Amniotic stem cell (primary cell): ENCODE measurements at places on chromosomes 7 and 10.
A peak's percentile ranks its signal among the peaks of the same experiment; 100 is the strongest.

GRCh38 chr10:110873951-110874350 lies 2.2 kb downstream of the PDCD4 start:
- DNase-seq, result no peak

DNA sequence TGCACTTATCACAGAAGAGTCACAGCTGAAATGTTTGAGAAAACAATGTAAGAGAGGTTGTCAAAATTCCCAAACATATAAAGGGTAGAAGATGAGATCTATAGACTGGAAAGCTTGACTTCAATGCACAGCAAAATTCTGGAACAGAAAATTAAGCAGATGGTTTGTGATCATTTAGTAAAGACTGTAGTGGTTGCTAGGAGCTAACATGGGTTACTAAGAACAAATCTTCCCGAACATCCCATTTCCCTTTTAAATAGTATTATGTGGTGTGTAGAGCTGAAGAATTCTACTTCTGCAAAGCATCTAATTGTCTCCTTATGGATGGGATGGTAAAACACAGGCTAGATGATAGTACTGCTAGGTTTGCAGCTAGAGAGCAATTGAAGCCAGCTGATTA lies 312.3 kb downstream of the CAMK1D start:
- no peak for DNase-seq

- no peak for DNase-seq
These were observed 106.9 kb upstream of the GPR26 start for GRCh38 chr10:123559066-123559822.

DNA sequence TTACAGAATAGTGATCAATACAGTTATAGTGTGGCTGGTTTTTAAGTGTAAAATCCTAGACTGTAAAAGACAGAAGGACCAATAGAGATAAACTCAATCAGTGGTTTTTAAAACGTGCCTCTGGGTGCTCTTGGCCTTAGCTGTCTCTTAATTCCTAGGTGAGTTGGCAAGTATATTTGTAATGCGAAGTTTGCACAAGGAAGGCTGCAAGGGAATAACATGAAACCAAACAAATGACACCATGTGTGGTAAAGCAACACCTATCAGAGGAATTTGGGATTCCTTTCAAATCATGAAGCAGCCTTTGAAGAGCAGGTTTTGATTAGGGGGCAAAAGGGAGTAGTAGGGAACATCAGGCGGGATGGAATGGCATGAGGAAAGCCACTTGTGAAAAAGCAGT lies 284.6 kb downstream of the INHBA start:
- no peak for DNase-seq

- DNase-seq, result no peak
These were observed 101.4 kb downstream of the ANK3 start for GRCh38 chr10:60288256-60288655.

GRCh38 chr7:16078076-16078952 lies 343.0 kb downstream of the CRPPA start:
- DNase-seq, result peak; percentile 52

DNA sequence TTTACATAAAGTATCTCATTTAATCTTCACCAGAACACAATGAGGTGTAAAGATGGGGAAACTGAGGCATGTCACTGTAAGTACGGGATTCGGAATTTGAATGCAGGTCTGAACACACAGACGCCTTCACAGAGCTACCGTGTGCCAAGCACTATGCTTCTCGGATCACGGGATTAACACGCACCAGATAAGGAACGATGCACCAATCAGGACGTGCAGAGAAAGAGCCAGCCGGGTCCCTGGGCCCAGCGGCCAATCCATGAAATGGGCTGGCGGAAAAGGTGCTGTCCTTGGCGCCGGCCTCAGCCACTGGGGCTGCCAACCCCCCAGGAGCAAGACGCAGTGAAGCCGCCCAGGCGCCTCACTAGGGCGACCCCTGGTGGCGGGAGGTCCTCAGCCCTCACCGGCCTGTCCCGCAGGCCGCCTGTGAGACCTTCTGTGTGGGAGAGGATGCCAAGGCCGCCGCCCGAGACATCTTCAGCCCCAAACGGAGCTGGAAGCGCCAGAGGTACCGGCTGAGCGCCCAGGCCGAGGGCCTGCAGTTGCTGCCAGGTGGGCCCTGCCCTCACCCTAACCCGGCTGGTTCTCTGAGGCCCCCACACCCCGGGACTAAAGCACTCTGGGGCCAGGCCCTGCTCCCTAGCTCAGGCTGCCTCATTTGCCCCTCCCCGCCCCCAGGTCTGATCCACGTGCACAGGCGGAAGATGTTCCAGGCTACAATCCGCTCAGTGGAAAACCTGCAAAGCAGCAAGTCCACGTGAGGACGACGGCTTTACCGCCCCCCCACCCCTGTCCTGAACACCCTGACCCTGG lies 15.6 kb downstream of the ATG9B start:
- DNase-seq, result no peak

GRCh38 chr10:55263327-55263726 lies 462.3 kb upstream of the PCDH15 start:
- DNase-seq, result no peak

- DNase-seq, result no peak
These were observed 67.1 kb downstream of the OTUD1 start for GRCh38 chr10:23505797-23506465.

GRCh38 chr7:106419455-106420182 lies 134.8 kb upstream of the NAMPT start:
- DNase-seq, result no peak

- DNase-seq, result no peak
These were observed 77.9 kb upstream of the RHOBTB1 start for GRCh38 chr10:61021926-61022325.

- DNase-seq, result no peak
These were observed 177.8 kb upstream of the PLPP4 start for GRCh38 chr10:120279196-120279595.

- no peak for DNase-seq
These were observed 34.1 kb upstream of the PDCD4 start for GRCh38 chr10:110837418-110838171.

- no peak for DNase-seq
These were observed 3.6 kb downstream of the PLAC9 start for GRCh38 chr10:80136134-80136571.

DNA sequence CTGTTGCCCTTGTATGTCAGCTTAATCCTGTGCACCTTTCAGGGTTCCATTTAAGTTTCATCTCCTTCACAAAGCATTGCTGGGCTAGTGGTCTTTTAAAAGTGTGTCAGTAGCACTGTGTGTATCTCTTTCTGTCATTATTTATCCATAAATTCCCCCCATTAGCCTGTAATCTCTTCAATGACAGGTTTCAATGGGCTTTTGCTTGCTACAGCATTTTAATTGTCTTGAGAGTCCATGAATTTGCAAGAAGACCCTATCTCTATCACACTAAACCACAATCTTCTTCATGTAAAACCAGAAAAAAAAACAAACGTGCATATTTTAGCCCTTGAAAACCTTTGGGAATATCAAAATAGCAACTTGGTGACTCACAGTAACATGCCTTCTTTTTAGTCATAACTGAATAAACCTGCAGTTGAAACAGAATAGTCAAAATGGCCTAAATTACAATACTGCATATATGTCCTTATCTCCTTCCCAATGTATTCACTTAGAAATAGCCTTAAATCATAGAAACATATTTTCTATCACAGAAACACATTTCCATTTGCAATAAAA lies 118.6 kb downstream of the PON1 start:
- peak; percentile 8 for DNase-seq

DNA sequence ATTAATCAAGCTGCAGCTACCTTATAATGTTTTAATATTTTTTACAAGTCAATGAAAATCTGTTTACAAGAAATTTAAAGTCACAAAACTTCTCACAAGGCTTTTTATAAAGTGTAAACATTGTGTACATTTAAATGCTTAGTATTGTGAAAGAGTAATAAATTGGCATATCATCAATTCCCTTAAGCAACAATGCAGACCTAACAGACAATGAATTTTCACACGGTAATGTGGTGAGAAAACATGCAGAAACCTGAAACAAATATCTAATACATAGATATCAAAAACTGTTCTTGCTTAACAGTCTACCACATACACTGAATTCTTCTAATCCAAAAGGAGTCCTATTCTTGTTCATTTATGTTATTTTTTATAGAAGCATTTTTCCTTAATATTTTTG lies 220.7 kb downstream of the CRPPA start:
- DNase-seq, result no peak

- DNase-seq, result no peak
These were observed 19.2 kb upstream of the GPR146 start for GRCh38 chr7:1024876-1025742.

- no peak for DNase-seq
These were observed 2.2 kb upstream of the LRRC27 start for GRCh38 chr10:132329565-132330485.
